ENCODE measurements at places on chromosomes 5 and 9.

- DNase-seq = no peak
Measured at GRCh38 chr5:68505917-68506860, 290.6 kb downstream of the PIK3R1 start.

- no peak for DNase-seq
Measured at GRCh38 chr9:93013856-93014582, 44.5 kb upstream of the SUSD3 start.

GRCh38 chr5:98564836-98565235 lies 208.6 kb upstream of the RGMB start:
- no peak for DNase-seq

- no peak for DNase-seq
Measured at GRCh38 chr9:109536859-109537258, 38.8 kb upstream of the PTPN3 start.

DNA sequence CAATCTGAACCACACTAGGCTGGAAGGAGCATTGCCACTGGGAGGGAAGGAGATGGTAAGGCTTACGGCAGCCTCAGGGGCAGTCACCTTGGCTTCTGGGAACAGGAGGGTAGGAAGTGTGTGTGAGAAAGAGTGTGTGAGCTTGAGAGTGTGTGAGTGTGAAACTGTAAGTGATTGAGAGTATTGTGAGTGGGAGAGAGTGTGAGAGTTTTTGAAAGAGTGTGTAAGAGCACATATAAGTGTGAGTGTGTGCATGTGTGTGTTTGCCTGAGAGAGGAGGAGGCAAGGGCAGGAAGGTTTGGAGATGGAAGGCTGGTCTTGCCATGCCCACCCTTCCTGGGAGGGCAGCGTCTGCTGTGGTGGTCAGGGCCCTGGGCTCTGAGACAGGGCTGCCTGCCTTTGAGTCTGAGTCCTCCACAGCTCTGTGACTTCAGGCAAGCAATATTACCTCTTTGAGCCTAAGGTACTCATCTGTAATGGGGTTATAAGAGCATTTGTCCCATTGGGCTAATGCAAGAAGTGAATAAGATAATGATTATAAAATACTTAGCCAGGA lies 51.9 kb upstream of the BOD1 start:
- no peak for DNase-seq

GRCh38 chr9:14779566-14780022 lies 57.1 kb upstream of the CER1 start:
- DNase-seq = peak; percentile 40

DNA sequence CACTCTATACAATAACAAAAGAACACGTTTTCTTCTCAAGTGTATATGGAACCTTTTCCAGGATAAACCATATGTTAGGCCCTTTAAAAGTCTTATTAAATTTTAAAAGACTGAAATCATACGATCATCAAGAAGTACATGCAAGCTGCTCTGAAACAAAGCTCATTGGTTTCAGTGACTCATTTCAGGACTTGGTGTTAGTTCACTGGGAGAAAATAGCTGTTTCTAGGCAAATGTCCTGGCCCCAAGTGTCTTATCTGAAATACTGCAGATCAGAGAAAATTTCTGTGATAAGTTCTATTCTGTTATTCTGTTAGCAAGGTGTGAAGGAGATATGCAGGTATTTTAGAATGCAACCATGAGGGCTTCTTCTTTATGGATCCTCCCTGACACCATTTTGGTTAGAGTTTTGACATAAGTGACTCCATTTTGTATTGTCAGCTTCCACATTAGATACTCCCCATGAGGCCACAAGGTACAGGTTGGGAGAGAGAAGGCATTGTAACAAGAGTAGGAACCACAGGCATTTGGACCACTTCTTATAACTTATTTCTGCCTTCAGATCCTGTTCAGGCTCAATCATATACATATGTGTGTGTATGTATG lies 7.5 kb upstream of the CCDC180 start:
- DNase-seq = no peak

DNA sequence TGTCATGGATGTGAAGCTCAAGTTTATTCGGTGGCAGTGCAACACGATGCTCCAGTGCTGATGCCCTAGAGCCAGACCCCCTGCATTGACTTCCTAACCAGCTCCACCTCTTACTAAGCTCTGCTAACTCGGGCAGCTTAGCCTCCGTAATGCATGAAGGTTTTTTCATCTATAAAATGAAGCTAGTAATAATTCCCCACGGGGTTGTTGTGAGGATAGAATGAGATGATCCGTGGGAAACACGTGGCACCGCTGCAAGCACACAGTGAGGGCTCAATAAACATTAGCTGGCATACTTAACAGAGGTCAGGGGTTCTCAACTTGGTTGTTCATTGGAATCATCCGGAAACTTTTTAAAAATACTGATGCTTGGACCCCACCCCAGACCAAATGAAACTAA lies 6.8 kb downstream of the ENC1 start:
- DNase-seq = no peak

DNA sequence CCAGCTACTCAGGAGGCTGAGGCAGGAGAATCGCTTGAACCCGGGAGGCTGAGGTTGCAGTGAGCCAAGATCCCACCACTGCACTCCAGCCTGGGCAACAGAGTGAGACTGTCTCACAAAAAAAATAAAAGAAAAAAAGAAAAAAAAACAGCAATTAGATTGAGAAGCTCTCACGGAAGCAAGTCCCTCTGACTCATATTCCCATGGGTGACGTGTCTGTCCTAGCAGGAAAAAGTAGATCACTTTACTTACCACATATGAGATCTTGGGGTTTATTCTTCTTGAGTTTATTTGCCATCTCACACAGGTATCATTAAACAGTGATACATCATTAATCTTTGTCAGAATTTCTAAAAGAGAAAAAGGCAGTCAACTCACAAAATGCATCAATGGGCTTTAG lies 62.6 kb downstream of the SUSD1 start:
- DNase-seq = no peak

- peak; percentile 25 for DNase-seq
Measured at GRCh38 chr9:133144904-133145851, 18.5 kb downstream of the GBGT1 start.

GRCh38 chr5:145531038-145531734 lies 304.0 kb downstream of the PRELID2 start:
- no peak for DNase-seq

Measured in hematopoietic multipotent progenitor cell treated with erythropoietin and hydrocortisone succinate and interleukin-3 and kit ligand, for 4 days (in vitro differentiated cells).